Bronchial epithelial cell (primary cell): ENCODE measurements at places on chromosomes 5 and 9. TPM values are rescaled to one million over a fixed set of nuclear protein-coding genes. Genes with fewer than 3 reads are reported as not detected.

ITK gene
- total RNA-seq: not detected in 2 replicates

IGIP gene
- 5.3 and 5.9 TPM in 2 replicates for total RNA-seq

BTNL8 gene
- not detected in 2 replicates for total RNA-seq

ENHO gene
- total RNA-seq: 0.13 TPM in 1 of 2 replicates, not detected in the other

OR1Q1 gene
- total RNA-seq: not detected in 2 replicates

C1QTNF3 gene
- 0.26 TPM in 2 replicates for total RNA-seq

IL9 gene
- total RNA-seq: not detected in 2 replicates

CDH10 gene
- total RNA-seq: not detected in 2 replicates

PCDHA4 gene
- 0.26 and 0.77 TPM in 2 replicates for total RNA-seq

EFCAB9 gene
- total RNA-seq: not detected in 2 replicates
